Caco-2 (cell line): ENCODE measurements at places on chromosomes 12 and 14.

- no peak for DNase-seq
Observed at GRCh38 chr14:68730348-68730747, 62.5 kb downstream of the ZFP36L1 start.

GRCh38 chr12:108697905-108698304 is 33.4 kb downstream of the CORO1C start:
- no peak for DNase-seq

DNA sequence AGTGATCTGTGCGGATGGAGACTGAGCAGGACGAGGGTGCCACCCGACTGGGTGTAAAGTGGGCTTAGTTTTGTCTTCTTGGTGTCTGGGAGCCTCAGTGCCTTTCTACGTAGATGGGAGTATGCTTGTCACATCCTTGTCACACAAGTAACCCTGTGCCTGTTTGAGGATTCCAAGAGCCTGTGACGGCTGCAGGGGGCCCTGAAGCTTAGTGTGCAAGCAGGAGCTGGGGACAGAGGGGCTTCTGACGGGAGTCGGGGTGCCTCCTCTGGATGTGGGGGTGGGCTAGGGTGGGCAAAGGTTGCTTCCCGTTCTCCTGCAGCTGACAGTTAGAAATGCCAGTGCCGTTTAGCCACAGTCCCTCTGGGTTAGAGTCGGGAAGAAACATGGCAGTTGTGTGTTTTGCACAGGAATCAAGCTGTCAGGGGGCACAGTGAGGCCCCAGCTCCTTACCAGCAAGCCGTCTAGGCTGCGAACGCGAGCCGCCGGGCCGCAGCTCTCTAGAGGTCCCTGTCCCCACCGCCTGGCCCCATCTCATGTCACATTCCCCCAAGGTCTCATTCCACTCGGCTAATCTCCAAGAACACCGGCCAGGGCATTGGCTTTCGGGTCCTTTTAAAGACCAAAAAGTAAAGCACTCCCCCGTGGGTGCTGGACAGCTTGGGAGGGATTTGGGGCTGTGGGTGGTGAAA is 7.0 kb downstream of the RTL1 start:
- DNase-seq, result no peak

DNA sequence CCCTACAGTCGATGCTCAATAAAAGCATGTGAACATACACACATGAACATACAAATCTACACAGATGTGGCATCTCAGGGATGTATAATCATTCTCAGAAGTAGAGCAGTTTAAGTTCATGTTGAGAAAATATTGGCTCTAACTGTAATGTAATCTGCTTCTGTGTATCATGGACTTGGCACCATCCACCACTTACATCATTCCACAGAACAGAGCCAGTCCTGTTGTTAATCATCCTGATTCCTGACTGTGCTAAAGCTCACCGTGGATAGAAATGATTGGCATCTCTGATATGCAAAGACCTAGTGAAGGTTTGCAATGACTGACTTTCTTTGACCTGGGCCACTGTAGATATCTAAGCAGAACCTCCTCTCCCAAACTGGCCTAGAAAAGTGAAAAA is 1141.3 kb downstream of the BCL11B start:
- DNase-seq, result no peak

GRCh38 chr12:104356231-104357115 is 52.9 kb downstream of the EID3 start:
- DNase-seq, result no peak

DNA sequence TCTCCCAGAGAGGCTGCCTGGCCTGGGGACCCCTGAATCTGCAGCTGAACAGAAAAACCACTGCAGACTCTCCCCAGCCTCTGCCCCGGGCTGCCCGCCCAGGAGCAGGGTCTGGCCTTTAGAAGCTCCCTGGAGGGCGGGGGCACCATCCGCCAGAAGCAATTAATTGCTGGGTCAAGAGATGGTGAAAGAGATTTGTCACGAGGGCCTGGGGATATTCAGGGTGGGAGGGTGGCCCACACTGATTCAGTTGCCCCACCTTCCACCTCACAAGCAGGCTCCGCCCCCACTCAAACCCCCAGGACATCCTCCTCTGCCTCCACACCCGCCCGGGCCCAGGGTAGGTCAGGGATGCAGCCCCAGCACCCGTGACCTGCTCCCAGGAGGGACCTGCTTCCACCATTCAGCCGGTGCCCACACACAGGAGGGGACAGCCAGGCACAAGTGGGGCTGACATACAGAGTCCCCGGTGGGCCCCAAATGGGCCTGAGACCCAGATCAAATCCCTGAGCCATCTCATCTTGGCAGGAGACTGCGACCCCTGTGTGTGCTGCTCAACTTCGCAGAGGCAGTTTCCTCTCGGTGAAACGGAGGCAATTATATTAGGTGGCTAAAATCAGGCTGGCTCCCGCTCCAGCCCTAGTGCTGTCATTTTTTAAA is 23.0 kb downstream of the NCOR2 start:
- DNase-seq, result no peak

DNA sequence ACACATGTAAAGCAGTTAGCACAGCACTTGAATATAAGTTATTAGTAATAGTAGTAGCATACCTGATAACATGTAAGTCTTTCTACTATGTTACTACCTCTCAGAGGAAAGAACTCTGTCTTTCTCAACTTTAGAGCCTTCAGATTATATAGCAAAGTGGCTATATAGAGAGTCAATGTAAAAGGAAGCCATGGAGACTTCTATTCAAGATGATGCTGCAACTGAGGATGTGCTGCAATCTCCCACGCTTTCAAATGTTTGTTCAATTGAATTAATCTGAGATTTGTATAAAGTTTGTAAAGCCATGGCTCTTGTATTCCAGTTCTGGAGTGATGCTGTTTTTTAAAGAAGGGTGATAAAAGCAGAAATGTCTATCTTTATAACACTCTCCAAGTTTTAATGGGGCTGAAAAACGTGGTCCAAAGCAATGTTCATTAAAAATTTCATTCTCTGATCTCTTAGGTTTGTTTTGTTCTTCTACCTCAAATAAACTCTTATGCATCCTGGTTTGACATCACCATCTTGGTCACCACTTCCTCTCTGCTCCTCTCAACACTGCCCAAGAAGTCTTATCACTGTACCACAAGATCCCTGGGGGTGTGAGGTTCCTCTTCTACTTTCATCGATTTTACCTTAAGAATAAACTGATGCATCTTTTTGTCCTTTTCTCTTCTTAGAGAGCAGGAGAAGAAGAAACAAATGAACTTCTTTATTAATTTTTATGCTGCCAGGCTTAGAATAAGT is 40.6 kb downstream of the C12orf42 start:
- DNase-seq, result no peak

GRCh38 chr14:53979113-53979681 is 22.6 kb upstream of the BMP4 start:
- DNase-seq, result no peak

GRCh38 chr12:91818227-91819131 is 327.2 kb downstream of the BTG1 start:
- no peak for DNase-seq

DNA sequence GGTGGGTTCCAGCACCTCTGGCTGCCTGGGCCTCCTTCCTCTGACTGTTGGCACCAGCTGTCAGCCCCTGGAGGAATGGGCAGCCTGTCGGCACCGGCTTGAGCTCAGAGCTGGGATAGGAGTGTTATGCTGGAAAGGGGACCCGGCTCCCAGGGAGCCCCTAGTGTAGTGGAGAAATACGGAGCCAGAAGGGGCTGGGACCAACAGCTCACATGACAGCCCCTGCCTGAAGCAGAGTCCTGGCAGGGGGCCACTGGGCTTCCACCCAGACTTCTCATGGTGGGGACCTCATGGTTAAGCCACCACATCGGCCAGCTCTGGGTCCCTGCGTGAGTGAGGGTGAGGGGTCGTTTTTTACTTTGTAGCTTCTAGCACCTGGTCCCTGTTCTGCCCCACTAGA is 174.5 kb downstream of the TSPAN9 start:
- DNase-seq, result no peak

DNA sequence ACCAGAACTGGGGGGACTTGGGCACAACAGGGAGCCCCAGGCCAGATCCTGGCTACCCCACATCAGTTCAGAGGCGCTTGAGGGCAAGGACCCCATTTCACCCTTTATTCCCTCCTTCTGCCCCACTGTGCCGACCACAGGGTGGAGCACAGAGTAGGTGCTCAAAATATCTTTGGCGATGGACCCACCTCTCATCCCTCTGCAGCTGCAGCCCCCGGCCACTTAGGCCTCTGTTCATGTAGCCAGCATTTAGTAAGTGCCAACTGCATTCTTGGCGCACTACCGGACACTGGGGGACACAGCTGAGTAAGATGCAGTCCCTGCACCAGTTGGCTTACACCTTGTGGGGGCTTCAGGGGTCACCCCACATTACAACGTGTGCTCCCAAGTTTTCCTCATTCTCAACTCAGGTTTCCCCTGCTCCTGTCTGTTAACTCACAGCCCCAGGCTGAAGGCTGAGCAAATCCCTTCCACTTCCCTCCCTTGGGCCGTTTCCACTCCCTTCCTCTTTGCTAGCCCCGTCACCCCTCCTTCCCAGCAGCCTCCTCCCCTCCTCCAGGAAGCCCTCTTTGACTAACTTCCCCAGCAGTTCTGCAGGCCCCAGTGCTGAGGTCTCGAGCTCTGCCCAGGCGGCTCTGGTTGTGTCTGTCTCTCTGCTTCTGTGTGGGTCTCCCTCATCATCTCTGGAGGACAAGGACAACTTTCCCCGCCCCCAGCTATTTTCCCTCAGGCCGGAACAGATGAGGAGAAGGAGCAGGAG is 26.5 kb downstream of the KRT80 start:
- no peak for DNase-seq
